ENCODE measurements at places on chromosomes 13 and 19.
A peak's percentile ranks its signal among the peaks of the same experiment; 100 is the strongest.

DNA sequence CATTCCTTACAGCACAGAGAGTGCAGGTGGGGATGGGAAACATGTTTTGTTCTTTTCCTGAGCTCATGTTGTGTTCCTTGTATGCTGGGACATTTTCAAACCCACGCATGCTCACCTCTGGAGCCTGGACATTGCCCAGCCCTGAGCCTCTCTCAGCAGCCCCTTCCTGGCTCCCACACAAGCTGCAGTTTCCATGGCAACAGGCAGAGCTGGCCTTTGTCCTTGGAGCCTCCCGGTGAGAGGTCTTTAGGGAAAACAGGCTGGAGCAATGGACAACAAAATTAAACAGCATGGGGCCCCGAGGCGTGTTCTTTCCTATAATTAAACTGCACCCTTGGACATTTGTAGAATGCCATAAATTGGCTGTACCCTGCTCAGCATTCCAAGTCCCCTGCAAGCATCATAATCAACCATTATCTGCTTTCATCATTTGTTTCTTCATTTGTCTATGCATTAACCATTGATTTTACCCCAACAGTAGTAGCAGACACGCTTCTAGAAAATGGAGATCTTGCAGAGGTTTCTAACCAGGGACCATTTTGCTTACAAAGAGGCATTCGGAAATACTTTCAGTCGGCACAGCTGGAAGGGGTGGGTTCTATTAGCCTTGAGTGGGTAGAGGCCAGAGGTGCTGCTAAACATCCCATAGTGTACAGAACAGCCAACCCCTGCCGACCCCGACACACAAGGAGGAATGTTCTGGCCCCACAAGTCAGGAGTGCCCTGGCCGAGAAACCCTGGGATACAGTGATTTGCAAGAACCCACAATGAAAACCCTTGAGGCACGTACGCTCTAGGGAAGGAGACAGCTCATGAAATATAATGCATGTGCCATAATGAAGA is 133.4 kb upstream of the PEG3 start:
- no peak for DNase-seq

DNA sequence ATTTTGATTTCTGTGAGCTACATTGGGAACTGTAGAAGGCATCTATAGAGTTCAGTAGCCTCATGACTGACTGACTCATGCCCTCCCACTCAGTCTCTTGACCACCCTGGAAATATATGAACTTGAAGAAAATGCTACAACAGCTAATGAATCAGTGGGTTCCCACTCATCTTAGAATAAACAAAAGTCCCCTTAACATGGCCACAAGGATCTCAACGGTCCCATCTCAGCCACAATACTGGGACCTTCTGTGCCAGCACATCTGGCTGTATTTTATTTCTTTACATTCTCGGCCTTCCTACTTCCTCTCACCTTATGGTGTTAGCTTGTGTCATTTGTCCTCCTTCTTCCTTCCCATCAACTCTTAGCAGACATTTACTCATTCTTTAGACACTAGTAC is 619.8 kb downstream of the DCT start:
- DNase-seq: no peak

DNA sequence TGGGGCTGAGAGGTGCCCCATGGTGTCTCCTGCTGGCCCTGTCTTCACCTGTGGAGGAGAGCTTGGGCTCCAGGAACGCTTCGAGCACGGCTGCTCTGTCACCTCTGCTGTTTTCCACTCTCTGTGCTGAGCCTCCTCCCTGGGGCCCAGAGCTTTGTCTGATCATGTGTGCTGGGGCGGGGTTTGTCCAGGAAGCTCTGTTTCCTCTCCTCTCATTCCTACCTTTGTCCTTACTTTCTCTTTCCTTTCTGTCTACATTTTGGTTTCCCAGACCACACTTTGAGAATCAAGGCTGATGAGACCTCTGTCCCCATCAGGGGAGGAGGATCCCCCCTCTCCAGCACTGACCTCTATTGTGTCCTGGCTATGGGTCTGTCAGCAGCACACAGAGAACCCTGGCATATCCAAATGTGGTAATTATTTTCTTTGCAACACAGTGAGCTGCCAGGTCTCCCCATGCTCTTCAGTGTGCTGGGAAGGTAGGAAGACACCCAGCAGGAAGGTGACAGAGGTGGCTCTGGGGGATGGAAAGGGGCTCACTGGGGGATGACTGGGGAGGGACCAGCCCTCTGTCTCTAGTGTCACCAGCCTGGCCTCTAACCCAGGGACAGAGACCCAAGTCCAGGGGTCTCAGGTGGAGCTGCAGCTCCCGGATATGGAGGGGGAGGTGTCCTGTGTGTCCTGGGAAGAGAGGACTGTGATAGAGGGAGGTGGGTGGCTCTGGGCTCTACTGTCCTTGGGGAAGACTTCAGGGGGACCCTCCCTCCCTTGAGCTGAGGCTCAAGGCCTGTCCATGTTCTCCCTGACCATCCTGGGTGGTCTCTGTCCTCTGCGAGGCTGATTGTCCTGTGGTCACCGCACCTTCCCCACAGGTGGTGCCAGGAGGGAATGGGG is at the start of gene CEACAM1:
CEACAM1 (minus strand) TSS at position 128 of the 894 bp plus-strand sequence; CDS start at position 21, 107 bp downstream.
- peak; percentile 20 for DNase-seq

DNA sequence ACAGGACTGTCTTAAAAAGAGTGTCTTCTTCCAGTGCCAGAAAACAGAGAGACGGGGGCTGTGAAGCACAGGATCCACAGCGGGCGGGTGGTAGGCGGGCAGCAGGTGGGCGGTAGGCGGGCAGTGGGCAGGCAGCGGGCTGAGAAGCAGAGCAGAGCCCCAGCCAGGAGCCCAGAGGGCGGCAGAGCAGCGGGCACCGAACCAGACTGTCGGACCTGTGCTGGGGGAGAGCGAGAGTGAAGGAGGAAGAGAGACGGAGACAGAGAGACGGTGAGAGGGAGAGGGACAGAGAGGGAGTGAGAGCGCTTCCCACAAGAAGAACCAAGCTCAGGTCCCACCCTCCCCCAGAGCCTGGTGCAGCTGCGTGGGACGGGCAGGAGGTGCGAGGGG is 30.3 kb downstream of the RASA3 start:
- DNase-seq: no peak

- DNase-seq: peak; percentile 74
Observed at GRCh38 chr13:27599845-27600553, 20.3 kb downstream of the LNX2 start.

DNA sequence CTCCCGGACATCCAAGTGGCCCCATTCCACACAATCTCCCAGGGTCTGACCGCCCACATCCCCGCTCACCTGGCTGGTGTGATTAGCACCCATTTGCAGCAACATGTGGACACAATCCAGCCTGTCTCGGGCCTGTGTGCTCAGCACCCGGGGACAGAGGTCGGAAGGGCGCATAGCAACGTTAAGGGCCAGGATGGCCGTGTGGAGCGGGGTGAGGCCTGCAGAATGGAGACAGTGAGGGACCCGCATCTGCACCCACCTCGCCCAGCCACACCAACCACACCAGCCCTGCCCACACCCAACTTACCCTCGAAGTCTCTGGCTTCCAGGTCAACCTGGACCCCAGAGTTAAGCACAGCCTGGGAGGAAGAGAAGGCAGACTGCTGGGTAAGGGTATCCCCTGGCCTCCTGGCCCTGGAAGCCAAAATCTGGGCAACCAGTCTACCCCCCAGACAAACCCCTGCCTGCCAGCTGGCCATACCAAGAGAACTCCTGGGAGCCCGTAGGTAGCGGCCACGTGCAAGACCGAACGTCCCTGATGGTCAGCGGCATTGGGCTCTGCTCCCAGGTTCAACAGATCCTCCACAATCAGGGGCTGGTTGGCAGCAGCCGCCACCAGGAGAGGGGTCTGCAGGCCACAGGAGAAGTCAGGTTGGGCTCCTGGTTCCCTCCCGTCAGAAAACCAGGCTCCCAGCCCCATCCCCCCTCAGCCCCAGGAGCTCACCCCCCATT is 4.3 kb downstream of the NFKBID start:
- DNase-seq: no peak

DNA sequence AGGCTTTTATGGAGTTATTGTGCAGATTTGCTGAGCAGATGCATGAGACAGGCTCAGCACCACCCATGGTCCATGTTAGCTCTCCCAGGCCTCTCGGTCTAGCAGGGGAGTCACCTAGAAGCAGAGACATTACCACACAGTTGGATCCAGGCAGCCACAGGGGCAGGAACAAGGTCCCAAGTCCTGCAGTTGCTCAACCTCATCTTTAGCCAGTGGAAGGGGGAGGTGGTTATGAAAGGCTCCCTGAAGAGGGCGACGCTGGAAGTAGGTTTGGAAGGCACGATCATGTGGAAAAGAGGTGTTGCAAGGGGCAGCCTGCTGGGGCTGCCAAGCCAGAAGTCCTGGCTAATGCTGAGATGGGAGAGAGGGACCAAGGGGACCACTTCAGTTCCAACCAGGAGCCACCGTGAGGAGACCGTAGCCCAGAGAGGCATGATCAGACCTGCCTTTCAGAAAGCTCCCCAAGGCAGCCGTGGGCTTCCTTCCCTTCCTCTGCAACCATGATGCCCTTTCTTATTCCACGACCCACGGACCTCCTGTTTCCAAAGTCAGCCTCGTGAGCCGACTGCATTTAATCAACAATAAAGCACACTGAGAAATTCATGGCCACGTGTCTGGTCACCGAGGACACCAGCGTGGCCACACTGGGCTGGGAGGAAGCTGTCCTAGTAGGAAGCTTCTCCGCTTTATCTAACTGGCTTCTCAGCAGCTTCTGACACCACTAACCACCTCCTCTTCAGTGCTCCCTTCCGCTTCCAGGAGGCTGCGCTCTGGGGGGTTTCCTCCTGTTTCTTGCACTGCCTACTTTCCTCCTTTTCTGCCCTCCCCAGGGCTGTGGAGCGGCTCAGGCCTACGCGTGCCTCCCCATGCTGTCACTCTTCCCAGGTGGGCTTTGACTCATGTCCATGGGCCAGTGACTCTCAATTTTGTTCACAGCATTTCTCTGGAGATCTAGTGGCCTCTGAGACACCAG is 2.6 kb downstream of the AP1M1 start:
- DNase-seq: no peak

- no peak for DNase-seq
Observed at GRCh38 chr13:43077906-43078305, 54.5 kb downstream of the DNAJC15 start.

- DNase-seq: no peak
Observed at GRCh38 chr19:38078302-38078930, 145.6 kb downstream of the DPF1 start.

DNA sequence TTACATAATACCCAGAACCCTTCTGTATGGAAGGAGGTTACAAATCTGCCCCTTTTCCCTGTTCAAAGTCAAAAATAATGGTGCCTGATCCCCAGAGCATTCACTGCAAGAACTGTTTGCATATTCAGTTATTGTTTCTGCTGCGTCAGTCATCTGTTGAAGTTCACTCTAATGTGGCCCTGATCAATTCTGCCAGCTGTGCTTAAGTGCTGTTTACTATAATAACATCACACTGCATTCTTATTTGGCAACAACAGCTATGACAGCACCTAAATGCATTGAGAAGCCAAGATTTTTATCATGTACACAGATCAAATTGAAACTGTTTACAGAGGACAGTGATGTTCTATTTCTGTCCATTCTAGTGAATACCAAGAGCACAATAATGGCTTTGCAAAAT is 115.9 kb downstream of the DACH1 start:
- no peak for DNase-seq
